ENCODE measurements at places on chromosomes 12 and 14. TPM values are rescaled to one million over a fixed set of nuclear protein-coding genes. Genes with fewer than 3 reads are reported as not detected.

- DNase-seq = no peak
Observed at GRCh38 chr12:103680591-103681141, 93.6 kb downstream of the STAB2 start.

- no peak for DNase-seq
Observed at GRCh38 chr12:27709932-27710591, 570 bp upstream of the MRPS35 start.

Gene MBD6
- 46.2 TPM for total RNA-seq

Gene CIROP
- total RNA-seq = 0.97 TPM

DNA sequence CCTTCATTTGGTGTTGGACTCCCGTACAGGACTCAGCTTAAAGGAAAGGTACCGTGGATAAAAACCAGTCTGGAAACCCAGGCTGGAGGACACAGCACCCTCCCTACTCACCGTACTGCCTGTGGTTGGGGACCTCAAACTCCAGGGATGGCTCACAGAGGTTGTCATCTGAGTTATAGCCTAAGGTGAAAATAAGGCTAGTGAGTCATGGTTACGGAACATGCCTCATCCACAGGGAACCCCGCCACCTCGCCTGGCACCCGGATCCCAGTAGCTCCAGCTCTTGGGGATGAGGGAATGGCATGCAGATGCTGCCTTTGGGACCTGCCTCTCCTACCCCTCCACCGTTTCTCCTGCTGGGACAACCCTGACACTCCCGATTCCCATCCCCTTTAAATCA, 36.8 kb upstream of the GPR68 start:
- DNase-seq = no peak

GRCh38 chr12:96400631-96401075, 414 bp upstream of the CDK17 start:
- no peak for DNase-seq

- DNase-seq = no peak
Observed at GRCh38 chr14:51463461-51463860, 188.2 kb upstream of the FRMD6 start.

Gene TNFAIP2
- total RNA-seq = 20.2 TPM

- DNase-seq = no peak
Observed at GRCh38 chr12:112167718-112168525, 42.6 kb downstream of the TRAFD1 start.

- no peak for DNase-seq
Observed at GRCh38 chr14:20415782-20416206, 2.5 kb upstream of the TEP1 start.
